ENCODE measurements at places on chromosomes 2 and 18.

DNA sequence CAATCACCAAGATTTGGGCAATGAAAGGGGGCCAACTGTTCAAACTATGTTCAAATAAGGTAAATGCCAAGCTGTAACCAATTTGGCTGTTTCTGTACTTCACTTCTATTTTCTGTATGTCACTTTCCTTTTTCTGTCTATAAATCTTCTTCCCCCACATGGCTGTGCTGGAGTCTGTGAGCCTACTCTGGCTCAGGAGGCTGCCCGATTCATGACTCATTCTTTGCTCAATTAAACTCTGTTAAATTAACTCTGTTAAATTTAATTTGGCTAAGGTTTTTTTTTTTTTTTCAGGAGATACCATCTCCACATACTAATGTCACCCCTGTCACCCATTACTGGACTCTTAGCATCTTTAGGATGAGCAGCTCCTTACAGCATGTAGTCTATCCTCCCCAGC, 178.8 kb upstream of the TWIST2 start:
- no peak for DNase-seq

DNA sequence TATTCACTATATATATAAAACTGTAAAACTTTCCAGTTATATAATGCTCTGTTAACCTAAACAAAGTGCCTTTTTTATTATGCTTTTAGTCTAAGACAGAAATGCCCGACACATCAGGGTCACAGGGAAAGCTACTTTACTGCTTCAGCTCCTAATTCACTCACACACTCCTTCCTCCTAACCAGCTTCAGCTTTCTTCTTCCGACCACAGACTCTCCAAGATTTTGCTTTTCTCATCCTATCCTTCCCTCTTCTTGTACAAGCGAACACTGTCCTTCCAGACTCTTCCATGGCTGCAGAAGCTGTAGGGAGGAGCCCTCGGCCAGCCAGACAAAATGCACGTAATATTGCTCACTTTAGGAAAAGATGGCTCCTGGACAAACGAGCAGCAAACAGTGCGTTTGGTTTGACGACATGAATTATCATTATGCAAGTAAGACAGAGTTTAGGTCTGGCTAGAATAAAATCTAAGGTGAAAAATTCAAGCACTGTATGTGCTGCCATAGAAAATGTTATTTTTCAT, 47.5 kb upstream of the HNRNPA3 start:
- DNase-seq, result no peak

DNA sequence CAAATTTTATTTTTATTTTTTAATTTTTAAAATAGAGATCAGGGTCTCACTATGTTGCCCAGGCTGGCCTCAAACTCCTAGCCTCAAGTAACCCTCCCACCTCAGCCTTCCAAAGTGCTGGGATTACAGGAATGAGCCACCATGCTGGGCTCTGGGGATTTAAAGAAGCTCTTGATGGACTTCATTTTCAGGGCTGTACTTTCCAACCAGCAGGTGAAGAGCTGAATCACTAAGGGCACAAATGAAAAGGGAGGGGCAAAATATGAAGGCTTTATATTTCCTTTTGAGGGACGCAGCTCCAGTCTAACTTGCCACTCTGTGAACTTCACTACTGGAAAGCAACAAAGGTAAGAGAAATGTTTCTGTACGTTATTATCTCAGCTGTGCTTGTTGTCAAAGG, at the start of gene SERPINB11:
Gene SERPINB11, plus strand, starts transcription at position 301 of the 400 bp plus-strand sequence. CDS start 7,234 bp downstream, outside the sequence.
- DNase-seq, result no peak

GRCh38 chr2:85826990-85827878, 61.6 kb downstream of the ST3GAL5 start:
- DNase-seq, result peak; percentile 71

DNA sequence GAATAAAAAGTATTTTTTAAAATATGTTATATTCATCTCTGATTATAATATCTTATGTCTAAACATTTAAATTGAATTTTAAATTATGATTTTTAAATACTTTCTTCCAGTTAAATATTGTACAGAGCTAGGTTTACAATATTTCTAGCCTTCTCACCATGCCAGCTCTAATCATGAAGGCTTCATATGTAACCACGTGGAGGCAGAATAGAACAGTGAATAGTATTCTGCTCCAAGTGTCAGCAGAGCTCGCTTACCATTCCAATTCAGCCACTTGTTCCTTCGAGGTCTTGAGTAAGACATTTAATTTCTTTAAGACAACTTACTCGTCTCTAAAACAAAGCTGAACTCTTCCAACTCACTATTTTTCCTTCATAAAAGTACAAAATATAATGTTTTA, 871.8 kb downstream of the SUCLG1 start:
- DNase-seq, result no peak

DNA sequence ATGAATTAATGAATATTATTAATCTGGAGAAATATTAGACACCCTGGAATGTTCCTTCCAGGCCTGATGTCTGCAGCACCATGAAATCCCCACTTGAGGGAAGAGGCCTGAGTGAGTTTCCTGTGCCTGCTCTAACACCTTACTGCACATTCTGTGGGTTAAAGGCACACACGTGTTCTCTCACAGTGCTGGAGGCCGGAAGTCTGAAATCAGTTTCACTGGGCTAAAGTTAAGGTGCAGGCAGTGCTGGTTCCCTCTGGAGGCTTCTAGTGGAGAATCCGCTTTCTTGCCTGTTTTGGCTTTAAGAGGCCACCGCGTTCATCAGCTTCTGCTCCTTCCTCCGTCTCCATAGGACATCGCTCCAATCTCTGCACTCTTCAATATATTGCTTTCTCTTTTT, 48.7 kb downstream of the ACKR3 start:
- peak; percentile 27 for DNase-seq

DNA sequence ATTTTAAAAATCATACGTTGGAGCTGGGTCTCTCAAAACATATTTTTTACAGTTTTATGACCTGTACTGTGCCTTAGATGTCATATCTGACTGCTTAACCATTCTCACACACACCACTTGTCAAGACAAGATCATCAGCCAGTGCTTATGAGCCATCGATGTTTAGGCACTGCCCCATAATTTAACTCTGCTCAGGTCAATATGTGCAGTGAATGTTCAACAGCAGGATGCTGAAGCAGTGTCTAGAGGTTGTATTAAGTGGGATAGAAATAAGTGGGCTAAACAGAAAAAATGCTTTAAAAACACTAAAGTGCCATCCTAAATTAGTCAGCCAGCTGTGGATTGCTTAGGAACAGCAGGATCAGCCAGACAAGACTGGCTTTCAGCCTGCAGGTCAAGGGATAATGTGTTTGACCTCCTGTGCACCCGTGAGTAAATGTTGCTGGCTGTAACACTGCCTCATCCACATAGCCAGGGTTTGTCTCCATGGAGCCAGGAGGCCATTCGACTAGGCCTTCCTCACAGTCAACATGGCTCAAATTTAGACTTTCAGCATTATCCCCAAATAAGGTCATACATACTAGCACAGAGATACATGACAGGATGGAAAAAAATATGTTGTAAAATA, 139.0 kb upstream of the NXPH2 start:
- no peak for DNase-seq

GRCh38 chr2:193201583-193201982, 1006.9 kb upstream of the TMEFF2 start:
- no peak for DNase-seq

GRCh38 chr2:227812001-227812400, 1.6 kb upstream of the CCL20 start:
- DNase-seq, result no peak

DNA sequence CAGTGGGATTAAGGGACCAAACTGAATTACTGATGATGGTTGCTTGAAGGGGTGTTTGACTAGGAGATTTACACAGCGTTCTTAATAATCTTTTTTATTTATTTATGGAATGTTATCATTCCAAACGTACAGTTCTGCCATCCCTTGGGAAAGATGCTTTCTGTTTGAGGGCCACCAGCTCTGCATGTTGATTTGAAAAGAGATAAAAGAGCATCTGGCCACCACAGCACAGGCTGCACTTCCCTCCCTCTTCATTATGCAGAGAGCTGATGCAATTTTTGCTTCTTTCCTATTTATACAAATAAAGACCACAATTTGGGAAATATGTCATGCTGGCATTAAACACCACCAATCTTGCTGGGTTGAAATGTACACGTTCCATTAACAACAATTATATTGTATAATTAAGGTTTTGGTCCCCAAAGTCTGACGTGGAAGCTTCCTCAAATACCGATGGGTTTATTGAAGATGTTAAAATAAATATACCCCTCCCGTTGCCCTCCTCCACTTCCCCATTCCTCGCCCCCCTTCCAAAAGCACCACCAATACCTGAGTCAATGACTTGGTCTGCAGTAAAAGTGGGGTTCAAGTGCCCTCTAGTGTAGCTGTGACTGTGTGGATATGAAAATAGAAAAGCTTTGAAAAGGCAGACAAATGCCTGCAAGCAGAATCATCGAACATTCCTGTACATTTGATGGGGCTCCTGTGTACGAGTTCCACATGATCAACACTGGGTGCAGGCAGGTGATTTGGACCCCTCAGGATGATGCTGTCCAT, 211.9 kb downstream of the HRH4 start:
- DNase-seq, result no peak

DNA sequence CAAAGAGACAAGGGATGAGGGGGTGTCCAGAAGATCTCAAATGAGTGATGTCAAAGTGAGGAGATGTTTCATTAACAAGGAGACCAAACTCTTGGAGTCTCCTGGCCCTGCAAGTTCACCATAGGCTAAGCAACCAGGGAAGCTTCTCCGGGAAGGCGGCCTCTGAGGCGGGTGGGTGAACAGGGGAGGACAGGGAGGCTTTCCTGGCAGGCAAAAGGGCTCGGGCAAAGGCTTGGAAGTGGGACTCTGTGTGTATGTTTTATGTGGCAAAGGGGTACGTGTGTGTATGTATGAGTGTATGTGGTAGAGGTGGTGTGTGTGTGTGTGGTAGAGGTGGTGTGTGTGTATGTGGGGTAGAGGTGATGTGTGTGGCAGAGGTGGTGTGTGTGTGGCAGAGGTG, 163.9 kb downstream of the DYSF start:
- DNase-seq, result no peak

DNA sequence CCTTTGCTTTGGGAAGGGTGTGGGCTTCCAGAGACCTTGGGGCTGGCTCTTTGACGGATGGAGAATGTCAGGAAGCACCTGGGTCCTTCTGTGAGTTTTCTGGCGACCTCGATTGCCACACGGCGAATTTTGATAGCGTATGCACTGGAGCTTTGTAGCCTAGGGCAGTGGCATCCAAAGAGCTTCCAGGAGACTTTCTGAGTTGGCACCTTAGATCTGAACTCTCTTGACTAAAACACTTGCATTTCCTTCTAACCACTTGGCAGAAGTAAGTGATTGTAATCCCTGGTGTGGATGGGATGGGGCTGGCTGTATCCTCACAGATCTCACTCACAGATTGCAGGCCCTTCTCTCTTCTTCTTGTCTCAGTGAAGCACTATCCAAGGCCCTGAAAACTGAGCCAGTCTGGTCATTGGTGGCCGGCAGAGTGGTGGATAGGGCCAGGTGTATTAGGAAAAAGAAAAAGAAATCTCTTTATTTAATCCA, 7.8 kb downstream of the RNF144A start:
- no peak for DNase-seq

GRCh38 chr2:233223059-233223894, 28.2 kb upstream of the ATG16L1 start:
- DNase-seq, result no peak

GRCh38 chr2:69241664-69242514, 145.1 kb downstream of the GFPT1 start:
- DNase-seq, result no peak

- no peak for DNase-seq
Measured at GRCh38 chr2:88167740-88168139, 2.4 kb upstream of the THNSL2 start.

DNA sequence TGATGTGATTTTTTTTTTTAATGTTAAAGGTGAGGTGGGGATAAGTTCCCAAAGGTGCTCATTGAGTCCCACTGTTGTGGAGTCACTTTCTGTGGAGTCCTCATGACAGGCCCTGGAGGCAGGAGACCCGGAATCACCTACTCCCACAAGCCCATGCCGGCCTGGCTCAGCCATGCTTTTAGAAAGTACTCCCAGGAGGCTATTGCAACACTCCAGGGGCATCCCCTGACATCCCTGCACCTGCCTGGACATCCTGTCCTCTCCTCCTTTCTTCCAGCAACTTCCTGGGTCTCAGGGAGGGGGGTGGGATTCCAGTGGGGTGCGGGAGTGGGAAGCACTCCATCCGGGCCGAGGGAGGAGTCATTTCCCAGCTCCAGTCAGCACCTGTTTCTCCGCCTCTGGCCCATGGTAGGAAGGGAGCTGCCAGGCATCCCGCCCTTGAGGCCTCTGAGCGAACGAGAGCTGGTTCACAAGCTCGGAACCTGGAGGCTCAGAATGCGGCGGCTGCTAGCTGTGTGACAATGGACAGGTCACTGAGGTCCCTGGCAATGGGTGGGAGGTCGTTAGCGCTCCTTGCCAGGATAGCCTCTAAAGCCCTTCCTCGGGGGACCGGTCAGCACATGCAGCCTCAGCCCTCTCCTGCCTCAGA, 163.9 kb upstream of the ID2 start:
- no peak for DNase-seq

- no peak for DNase-seq
Measured at GRCh38 chr2:174945601-174946260, 59.5 kb downstream of the CHN1 start.

DNA sequence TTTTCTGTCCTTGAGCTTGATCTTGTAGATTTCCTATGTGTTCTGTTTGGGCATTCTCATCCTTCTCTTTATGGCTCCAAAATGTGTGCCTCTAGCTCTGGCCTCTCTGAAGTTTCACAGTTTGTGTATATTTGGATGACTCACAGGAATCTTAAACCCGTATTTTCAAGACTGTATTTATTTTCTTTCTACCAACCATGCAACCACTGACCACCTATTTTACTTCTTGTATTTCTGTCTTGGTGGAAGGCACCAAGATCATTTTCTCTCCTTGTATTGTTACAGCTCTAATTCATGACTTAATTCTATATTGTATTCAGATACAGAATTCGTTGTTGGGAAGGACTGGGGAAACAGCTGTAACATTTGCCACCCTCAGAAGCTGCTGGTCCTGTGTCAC, 39.5 kb downstream of the ACSL3 start:
- DNase-seq, result no peak

DNA sequence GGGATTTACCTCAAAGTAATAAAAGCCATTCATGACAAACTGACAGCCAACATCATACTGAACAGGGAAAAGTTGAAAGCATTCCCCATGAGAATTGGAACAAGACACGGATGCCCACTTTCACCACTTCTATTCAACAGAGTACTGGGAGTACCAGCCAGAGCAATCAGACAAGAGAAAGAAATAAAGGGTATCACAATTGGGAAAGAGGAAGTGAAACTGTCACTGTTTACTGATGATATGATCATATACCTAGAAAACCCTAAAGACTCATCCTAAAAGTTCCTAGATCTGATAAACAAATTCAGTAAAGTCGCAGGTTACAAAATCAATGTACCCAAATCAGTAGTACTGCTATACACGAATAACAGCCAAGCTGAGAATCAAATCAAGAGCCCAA, 17.2 kb upstream of the ASB18 start:
- no peak for DNase-seq

- no peak for DNase-seq
Measured at GRCh38 chr2:60510713-60511112, 42.7 kb downstream of the BCL11A start.

DNA sequence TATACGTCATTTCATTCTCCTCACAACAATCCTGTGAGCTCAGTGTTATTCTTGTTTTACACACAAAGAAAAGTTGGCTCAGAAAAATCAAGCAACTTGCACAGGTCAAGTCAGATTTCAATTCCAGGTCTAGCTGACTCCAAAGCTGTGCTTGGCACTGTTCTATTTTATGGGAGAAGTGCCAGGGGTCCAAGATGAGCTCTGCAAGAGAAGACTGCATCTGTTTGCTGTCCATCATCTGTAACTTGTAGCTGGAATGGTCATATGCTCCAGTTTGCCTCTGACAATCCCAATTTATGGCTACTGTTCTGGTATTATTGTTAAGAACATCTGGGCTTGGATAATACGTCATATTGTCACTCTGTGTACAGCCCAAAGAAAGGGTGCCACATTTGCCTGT, 28.9 kb downstream of the KCNF1 start:
- DNase-seq, result no peak
